ENCODE measurements at places on chromosomes 13 and 19. TPM values are rescaled to one million over a fixed set of nuclear protein-coding genes. Genes with fewer than 3 reads are reported as not detected.

Gene SULT2A1
- total RNA-seq = not detected

GRCh38 chr13:80400865-80401426, 60.0 kb upstream of the SPRY2 start:
- DNase-seq = no peak

Gene TEX30
- 23.0 TPM for total RNA-seq

Gene C2CD4C
- 0.10 TPM for total RNA-seq

DNA sequence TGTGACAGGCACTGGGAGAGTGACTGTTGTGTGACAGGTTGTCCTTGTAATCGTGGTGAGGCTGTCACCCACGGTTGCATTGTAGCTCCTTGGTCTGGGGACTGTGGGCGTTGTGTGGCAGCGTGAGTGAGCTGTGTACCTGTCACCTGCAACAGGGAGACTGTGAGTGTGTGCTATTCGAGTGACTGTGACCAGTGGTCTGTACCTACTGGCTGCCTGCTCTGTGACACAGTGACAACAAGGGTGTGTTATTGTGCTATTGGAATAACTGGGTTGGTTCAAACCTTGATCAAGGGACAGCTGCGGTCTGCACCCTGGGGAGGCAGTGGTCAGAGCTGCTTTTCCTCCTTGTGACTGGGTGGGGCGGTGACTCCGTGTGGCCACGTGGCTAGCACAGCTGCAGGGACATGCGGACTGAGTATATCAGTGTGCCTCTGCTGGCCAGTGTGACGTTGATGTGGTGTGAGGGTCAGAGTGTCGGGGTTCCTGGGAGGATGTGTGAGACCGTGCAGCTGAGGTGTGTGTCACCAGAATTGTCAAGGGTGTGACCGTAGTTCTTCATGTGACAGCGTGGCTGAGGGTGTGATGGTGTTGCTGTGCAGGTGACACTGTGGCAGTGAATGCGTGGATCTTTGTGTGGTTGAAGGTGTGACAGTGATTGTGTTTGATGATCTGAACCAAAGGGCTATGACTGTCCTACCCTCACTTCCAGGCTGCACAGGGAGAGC, 10.1 kb upstream of the NFIX start:
- DNase-seq = no peak

DNA sequence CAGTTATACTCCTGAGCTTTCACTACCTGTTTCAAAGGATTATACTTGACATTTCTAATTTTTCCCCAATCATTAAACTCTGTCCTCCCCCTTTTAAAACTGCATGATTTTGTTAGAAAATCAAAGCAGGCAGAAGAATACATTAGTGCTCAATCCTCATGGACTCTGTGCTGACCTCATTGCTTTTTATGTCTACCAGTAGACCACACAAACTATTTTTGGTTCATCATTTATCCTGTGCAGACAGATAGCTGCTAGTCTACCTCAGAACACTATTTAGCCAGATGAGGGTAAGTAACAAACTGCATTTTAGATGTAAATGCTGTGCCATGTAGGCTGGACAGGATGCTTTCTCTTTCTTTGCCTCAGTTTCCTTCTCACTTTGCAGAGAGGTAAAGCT, 235.9 kb downstream of the DCT start:
- no peak for DNase-seq

DNA sequence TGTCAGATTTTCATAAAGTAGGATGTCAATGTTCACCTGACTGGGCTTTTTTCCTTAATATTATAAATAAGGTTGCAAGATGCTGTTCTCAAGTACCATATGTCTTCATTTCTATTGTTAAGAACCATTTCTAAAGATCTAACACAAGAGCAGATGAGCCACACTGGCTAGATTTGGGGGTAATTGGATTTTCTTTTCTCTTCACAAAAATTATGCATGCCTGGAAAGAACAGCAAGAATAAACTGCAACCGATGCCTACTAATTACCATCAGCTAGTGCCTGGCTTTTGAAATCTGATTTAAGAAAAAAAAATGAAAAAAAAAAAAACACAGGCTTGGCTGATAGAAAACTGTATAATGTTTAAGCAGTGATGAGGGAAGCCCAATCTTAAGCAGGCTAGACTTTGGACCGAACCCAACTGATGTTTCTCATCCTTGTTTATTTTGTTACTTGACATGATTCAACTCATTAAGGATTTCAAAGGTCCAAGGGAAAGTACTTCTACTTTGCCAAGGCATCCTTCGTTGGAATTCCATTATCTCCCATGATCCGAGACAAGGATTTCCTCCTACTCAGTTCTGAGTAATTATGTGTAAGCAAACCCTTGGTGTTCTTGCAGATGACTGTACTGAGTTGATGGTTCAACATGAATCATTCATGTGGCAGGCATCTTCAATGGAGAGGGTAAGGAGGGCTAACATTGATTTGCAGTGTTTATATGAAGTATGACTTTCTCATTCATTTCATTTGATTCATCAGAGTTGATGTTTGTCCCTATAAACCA, 300.5 kb downstream of the SPRY2 start:
- DNase-seq = no peak

DNA sequence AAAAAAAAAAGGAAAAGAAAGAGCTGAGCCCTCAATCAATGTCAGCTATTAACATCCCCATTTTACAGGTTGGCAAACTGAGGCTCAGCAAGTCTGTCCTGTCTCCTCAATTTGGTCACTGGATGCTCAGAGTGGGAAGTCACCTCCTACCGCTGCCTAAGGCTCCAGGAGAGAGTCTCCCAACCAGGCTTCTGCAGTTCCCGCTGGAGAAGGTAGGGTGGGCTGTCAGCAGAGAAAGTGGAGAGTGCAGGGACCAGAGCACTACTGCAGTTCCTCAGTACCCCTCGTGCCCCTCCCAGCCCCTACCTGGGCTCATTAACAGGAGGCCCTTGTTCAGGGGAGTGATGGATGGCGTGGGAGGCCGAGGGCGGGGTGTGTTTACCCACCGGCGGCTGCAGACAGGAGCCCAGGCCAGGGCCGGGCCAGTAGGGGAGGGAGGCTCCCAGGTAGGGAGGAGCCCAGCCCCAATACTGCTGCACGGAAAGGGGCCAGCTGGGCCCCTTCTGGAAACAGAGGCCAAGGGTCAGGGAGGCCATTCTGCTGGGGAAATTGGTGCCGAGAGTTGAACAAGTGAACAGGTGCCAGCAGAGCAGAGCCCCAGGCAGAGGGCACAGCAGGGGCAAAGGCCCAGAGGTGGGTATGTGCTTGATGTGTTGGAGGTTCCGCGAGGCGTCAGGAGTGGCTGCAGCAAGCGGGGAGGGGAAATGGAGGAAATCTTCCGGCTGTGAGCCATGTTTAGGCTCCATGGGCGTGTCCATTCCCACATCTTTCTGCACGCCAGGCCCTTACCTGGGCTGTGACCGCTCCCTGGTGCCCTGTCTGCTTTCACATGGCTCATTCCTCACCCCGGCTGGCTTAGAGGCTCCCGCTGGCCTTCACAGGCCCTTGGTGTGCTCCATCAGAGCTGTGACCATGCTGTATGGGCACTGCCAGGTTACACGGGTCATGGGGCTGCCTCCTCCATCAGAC, 7.6 kb upstream of the COMP start:
- DNase-seq = no peak

- no peak for DNase-seq
These were observed 606.9 kb downstream of the PCDH9 start for GRCh38 chr13:66623129-66623820.

GRCh38 chr19:17240062-17240752, 5.5 kb downstream of the NR2F6 start:
- DNase-seq = no peak

GRCh38 chr19:8457209-8457608, 12.4 kb downstream of the HNRNPM start:
- no peak for DNase-seq

DNA sequence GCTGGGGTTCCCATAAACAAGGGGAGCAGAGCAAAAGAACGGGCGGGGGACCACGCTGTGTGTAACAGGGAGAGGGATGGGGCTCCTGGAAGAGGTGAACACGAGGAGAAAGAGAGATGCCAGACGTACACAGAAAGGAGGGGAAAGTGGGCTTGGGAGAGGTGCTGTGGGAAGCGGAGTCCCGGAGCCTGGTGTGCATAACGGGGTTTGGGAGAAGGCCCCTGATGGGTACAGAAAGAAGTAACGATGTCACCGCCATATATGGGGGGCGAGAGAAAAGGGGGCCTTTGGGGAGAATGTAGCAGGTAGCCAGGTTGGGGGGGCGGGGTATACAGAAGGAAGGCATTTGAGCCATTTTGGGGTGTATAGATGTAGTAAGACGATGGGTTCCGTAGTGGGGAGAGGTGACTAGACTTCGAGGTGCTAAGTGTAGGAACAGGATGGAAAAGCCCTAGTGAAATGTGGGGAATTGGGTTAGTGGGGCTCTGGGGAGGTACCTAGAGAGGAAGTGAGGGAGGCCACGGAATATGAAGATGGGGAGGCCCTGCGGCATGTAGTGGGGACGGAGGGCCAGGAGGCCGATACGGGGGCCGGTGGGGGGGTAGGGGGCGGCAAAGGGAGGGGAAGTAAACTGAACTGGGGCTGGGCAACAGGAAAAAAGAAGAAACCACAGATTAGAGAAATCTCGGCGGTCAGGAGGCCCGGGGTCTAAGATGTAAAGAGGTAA, 787 bp downstream of the ZNF580 start:
- DNase-seq = peak; percentile 36

DNA sequence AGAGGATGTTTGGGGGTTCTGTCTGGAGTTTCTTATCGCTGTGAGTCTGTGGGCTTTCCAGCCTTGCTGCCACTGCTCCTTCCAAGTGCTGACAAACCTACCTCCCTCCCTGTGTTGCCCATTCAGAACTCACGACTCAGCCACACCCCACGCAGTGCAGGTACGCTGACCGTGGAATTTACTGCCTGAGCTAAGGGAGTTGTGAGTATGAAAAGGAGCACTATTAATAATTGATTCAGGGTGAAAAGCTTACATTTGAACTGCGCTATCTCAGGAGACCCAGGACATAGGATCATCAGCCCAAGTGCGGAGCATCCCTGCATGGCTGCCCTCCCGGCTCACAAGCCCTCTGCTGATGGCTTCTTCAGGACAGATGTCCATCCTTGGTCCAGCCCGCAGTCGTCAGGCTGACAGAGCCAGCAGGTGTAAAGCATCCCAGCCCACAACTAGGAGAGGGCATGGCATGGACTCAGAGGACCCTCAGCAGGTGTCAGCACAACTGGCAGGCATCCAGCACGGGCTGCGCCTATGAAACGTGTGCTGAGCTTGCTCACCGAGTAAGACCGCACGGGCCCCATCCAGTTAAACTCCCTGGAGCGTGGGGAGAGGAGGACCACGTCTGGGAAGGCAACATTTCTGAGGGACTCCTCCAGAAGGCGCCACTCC, 244.0 kb downstream of the COL4A1 start:
- no peak for DNase-seq

DNA sequence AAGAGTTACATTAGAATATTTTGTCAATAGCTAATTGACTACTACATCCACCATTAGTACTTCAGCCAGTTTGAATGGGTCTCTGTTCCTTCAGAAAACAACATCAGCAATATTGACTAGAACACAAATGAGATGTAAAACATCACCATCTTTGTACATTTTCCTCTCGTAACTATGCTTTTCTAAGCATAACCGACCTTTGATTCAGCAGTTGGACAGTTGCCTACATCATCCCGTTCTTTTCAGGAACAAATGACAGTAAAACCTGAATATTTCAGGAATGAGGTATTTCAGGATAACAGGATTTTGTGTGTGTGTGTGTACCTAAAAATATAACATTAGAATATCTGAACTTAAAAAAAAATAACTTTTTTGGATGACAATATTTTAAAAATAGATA, 60.9 kb downstream of the STARD13 start:
- no peak for DNase-seq

Gene KLF16
- total RNA-seq = 15.0 TPM

GRCh38 chr19:29371251-29372090, 154.3 kb upstream of the VSTM2B start:
- DNase-seq = no peak

Gene ARID3A
- 28.4 TPM for total RNA-seq

GRCh38 chr13:25335856-25336255, 34.4 kb downstream of the NUP58 start:
- DNase-seq = no peak

Gene LHB
- total RNA-seq = not detected

GRCh38 chr19:45138303-45138751, 22.5 kb downstream of the NKPD1 start:
- DNase-seq = no peak

- no peak for DNase-seq
These were observed 490 bp downstream of the ITPKC start for GRCh38 chr19:40717325-40717879.
